ENCODE measurements at places on chromosomes 2 and 18. TPM values are rescaled to one million over a fixed set of nuclear protein-coding genes. Genes with fewer than 3 reads are reported as not detected.

DNA sequence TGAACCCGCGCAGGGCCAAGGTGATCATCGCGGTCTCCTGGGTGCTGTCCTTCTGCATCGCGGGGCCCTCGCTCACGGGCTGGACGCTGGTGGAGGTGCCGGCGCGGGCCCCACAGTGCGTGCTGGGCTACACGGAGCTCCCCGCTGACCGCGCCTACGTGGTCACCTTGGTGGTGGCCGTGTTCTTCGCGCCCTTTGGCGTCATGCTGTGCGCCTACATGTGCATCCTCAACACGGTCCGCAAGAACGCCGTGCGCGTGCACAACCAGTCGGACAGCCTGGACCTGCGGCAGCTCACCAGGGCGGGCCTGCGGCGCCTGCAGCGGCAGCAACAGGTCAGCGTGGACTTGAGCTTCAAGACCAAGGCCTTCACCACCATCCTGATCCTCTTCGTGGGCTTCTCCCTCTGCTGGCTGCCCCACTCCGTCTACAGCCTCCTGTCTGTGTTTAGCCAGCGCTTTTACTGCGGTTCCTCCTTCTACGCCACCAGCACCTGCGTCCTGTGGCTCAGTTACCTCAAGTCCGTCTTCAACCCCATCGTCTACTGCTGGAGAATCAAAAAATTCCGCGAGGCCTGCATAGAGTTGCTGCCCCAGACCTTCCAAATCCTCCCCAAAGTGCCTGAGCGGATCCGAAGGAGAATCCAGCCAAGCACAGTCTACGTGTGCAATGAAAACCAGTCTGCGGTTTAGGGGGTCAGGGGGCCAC is 897 bp downstream of the GPR45 start:
- DNase-seq = no peak
- H3K4me3 ChIP-seq = no peak overlapping the region
- H3K4me1 ChIP-seq = no peaks in the 10 kb centered on the region
- H3K36me3 ChIP-seq = no peaks in the 10 kb centered on the region

- no peaks in the 10 kb centered on the region for H3K27me3 ChIP-seq
- H3K4me1 ChIP-seq = no peaks in the 10 kb centered on the region
- H3K36me3 ChIP-seq = no peaks in the 10 kb centered on the region
- no peak overlapping the region for H3K27ac ChIP-seq
- no peak overlapping the region for H3K4me3 ChIP-seq
These were observed 128.6 kb downstream of the INHBB start for GRCh38 chr2:120474486-120474885.

FTCDNL1 gene
- total RNA-seq = 1.9 TPM

GRCh38 chr2:43318791-43319190 is 92.4 kb upstream of the ZFP36L2 start:
- no peak overlapping the region for H3K27ac ChIP-seq
- no peak for DNase-seq
- no peaks in the 10 kb centered on the region for H3K36me3 ChIP-seq
- H3K27me3 ChIP-seq = no peaks in the 10 kb centered on the region
- H3K4me1 ChIP-seq = no peaks in the 10 kb centered on the region

CD8B2 gene
- 5.0 TPM for total RNA-seq

GRCh38 chr2:224263571-224264043 is 138.3 kb downstream of the FAM124B start:
- no peaks in the 10 kb centered on the region for H3K4me1 ChIP-seq
- DNase-seq = no peak
- no peak overlapping the region for H3K4me3 ChIP-seq
- H3K27ac ChIP-seq = no peak overlapping the region
- no peaks in the 10 kb centered on the region for H3K36me3 ChIP-seq

LYPD6 gene
- 0.85 TPM for total RNA-seq
